ENCODE measurements at places on chromosomes 4 and X.

- no peak for DNase-seq
Observed at GRCh38 chr4:140358281-140358680, 15.2 kb upstream of the SCOC start.

GRCh38 chr4:98903963-98904362, 25.0 kb downstream of the EIF4E start:
- DNase-seq = no peak

DNA sequence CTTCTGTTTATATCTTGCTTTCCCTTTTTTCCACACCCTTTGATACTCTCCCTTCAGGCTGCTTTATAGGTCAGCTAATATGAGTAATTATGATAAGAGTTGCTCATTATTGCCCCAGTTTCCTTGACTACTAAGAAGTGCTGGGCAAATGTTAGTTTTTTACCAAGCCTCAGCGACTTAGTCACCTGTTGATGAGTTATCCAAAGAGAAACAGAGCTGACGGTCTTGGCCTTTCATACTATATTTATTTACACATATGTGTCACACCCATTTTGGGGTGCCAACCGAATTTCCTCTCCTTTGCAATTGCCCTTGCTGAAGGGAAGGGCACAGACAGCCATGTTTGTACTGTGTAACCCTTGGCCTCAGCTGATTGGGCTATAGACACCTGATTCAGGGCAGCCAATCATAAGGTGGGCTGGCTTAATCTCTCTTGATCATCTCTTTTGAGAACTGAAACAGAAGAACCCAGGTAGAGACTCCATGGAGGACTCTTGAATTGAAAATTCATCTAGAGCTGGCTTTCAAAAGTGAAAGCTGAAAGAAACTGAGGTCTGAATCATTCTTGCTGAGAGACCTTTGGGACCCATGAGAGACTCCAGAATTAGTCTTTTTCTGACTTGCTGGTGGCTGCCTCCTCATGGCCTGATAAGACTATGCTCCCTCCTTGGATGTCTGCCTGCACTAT, 111.7 kb upstream of the RPS6KA3 start:
- DNase-seq = peak; percentile 67

DNA sequence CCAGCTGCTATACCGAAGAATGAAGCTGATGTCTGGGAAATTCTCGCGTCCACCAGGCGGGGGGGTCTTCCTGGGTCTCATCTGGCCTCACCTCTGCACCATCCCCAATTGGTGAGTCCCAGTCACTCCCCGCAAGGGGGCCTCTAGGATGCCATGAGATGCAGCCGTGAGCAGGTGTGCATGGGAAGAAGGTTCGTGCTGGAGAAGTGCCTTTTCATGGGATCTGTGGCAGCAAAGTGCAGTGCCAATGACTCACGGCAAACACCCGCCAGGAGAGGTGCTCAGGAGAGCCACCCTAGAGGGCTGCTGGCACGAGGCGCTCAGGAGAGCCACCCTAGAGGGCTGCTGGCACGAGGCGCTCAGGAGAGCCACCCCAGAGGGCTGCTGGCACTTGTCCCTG, 55.1 kb downstream of the CPZ start:
- no peak for DNase-seq
